ENCODE measurements at places on chromosomes 4 and X.

DNA sequence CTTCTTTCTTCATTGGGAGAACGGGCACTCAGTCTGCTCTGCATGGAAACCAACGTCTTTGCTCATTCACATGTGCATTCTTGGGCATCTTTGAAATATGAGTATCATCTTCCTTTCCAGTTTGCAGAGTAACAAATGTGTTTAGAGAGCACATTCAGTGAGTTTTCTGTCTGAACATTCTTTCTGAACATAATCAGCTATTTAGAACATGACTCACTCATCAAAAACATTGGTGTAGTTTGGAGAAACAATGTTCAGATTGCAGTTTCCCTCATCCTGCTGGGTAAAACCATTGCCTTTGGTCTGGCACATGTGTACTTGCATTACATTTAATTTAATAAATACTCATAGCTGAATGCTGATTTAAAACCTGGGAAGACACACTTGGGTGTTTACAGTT lies 81.5 kb upstream of the F9 start:
- no peak for DNase-seq

GRCh38 chr4:11183356-11183740 lies 245.3 kb downstream of the HS3ST1 start:
- no peak for DNase-seq

DNA sequence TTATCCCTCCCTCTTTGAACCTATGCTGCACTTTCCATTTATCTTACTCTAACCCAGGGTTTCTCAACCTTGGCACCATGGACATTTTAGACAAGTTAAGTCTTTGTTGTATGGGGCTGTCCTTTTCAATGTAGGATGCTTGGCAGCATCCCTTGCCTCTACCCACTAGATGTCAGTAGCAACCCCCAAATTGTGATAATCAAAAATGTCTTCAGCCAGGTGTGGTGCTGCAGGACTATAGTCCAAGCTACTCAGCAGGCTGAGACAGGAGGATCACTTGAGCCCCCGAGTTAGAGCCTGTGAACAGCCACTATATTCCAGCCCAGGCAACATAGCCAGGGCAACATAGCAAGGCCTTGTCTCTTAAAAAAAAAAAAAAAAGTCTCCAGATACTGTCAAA lies 7.0 kb downstream of the LRCH2 start:
- DNase-seq: no peak

- no peak for DNase-seq
Measured at GRCh38 chr4:174749091-174749490, 80.0 kb downstream of the GLRA3 start.

GRCh38 chr4:145012841-145013240 lies 85.2 kb downstream of the ANAPC10 start:
- no peak for DNase-seq

DNA sequence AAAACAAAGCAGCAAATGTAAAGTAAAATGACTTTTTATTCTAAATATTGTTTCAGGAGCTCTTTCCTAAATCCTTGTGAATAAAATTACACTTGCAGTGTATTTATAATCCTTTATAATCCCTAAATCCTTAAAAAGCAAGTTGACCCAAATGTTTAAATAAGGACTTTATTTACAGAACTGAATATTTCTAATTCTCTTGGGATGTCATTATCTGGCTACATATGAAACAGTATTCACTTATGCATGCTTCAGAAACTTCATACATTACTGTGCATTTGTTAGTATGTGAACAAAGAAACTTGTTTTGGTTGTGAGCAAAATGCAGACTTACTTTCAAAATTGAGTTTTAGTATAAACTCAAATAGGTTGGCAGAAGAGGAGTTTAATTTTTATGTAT lies 49.2 kb downstream of the PTTG2 start:
- no peak for DNase-seq

DNA sequence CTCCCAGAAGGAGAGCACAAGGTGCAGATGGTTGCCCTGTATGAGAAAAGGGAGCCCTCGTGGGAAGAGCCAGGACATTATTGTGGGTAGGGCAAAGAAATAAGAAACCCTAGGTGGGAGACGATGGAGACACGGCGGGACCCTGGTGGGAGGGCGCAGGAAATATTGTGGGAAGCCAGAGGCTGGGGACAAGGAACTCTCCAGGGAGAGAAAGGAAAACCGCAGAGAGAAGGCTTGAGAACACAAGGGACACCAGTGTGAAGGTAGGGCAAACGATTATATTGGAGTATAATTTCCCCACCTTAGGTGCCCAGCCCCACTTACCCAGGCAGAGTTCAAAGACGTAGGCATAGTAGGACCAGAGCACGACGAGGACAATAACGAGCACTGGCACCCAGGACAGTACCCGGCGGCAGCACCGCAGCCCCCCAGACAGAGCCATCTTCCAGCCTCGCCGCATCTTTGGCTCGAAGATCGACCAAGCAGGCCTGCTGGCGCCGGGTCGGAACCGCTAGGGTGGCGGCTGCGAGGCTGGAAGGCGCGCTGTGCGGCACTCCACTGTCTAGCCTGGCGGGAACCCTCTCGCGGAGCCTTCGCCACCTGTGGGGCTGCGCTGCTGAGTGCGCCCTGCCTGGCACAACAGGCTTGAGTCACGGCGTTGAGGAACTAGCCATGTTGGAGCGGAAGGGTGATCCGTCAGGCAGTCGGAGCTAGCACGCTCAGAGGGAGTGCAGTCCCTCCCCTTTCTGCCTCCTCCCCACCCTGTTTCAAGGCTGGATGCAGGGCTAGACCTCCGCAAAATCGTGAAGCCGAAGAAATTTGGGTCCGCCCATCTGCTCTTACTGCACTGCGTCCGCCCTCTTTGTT lies at the start of gene ZDHHC15:
Gene ZDHHC15, minus strand, starts transcription at position 473 of the 867 bp plus-strand sequence. Its CDS starts 13 bp downstream, at position 460.
- peak; percentile 18 for DNase-seq

DNA sequence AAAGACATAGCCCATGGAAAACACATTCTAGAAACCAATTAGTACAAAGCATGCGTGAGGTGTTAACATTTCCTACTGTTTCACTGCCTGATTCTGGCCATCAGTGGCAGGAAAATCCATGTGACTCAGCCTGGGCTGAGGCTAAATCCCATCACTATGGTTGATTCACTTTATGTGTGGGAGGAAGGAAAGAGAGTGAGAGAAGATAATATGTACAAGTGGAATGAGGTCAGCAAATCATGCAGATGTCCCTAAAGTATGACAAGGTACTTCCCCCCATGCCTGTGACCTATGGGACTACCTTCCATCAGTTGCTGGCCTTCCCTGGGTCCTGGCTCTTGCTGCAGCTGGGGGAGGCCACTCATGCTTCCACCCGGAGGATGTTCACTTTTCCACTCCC lies 64.2 kb upstream of the MAP3K15 start:
- no peak for DNase-seq

- no peak for DNase-seq
Measured at GRCh38 chr4:128658214-128658631, 151.3 kb upstream of the JADE1 start.

GRCh38 chr4:71732706-71733105 lies 51.2 kb downstream of the GC start:
- DNase-seq: no peak

GRCh38 chrX:43898406-43899035 lies 16.3 kb upstream of the MAOB start:
- no peak for DNase-seq

GRCh38 chr4:98181809-98182208 lies 38.5 kb upstream of the STPG2 start:
- DNase-seq: no peak

DNA sequence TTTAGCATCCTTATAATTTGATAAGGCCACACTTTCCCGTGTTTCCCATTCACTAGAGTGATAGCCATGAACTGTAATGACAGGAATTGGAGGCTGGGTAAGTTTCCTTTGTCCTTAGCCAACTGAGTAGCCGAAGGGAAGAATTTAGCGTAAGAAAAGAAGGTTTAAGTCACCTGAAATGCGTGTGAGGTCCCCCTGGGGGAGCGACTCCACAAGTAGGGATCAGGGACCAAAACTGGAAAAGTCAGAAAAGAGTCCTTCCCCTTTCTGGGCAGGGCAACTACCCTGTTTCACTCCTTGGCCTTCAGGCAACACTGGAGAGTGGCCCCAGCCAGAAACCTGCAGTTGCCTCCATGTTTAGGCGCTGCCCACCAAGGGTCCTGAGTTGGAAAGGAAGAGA lies 81.6 kb upstream of the MED14 start:
- no peak for DNase-seq

DNA sequence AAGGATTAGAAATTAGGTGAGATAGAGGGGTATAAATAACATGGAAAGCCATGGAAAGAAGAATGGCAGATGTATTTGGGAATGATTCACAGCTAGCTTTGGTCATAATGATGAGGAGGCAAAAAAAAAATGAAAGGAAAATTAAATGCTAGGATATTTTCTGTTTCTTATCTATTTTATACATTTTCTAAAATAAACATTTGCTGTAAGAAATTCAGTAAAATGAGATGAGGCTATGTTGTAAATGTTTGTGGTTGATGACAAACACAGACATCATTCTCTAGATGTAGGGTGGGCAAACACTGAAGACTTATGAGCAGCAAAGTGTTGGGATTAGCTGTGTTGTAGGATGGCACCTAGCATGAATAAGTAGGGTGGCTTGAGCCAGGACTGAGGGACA lies 407.1 kb downstream of the IL15 start:
- DNase-seq: no peak

DNA sequence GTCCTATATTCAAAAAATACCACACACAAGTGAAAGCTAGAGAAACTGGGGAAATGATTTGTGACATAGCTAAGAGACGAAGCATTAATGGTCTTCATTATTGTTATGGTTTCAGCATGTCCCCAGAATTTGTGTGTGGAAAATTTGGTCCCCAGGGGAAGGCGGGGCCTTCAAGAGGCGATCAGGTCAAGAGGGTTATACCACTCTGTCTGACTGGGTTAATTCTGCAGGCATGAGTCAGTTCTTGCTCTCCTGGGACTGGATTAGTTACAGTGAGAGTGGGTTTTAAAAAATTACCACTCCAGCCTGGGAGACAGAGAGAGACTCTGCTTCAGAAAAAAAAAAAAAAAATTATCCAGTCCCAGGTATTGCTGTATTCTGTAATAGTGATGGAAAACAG lies 2.1 kb upstream of the MTNR1A start:
- no peak for DNase-seq

GRCh38 chr4:76028350-76028765 lies 5.1 kb upstream of the CXCL10 start:
- no peak for DNase-seq

GRCh38 chr4:83247415-83248357 lies 36.9 kb downstream of the COQ2 start:
- no peak for DNase-seq

DNA sequence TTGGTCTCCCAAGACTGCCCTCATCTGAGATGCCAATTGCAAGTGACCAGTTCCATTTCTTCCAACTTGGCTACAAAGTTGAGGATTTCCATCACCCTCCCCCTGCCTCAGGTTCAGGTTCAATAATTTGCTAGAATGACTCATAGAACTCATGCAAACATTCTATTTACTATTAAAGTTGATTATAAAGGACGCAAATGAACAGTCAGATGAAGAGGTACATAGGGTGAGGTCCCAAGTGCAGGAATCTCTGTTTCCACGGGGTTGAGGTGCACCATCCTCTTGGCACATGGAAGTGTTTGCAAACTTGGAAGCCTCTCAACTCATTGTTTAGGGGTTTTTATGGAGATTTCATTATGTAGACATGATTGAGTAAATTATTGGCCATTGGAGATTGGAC lies 41.0 kb downstream of the FGFBP1 start:
- DNase-seq: no peak

- no peak for DNase-seq
Measured at GRCh38 chr4:78312989-78313753, 238.4 kb upstream of the ANXA3 start.

- no peak for DNase-seq
Measured at GRCh38 chr4:151144329-151145072, 45.1 kb downstream of the RPS3A start.

GRCh38 chrX:82127228-82128123 lies 925.6 kb downstream of the SH3BGRL start:
- DNase-seq: no peak

DNA sequence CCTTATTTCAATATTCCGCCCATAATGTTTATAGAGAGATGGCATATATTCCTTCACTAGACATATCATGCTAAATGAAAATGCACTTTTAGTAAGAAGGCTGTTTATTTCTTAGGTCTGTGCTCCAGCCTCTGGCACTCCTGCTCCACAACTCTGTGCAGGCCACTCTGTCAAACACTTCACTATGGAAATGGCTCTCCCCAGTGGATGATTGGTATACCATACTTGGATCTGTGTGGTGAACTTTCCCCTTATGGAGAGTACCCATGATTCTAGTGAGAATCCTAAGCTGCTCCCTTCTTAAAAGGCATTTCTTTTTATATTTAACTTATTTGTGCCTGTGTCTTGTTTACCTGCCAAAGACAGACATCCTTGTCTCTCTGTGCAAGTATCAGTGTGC lies 480.1 kb upstream of the GALNT7 start:
- no peak for DNase-seq

- DNase-seq: no peak
Measured at GRCh38 chr4:71878376-71878775, 94.5 kb upstream of the GC start.

DNA sequence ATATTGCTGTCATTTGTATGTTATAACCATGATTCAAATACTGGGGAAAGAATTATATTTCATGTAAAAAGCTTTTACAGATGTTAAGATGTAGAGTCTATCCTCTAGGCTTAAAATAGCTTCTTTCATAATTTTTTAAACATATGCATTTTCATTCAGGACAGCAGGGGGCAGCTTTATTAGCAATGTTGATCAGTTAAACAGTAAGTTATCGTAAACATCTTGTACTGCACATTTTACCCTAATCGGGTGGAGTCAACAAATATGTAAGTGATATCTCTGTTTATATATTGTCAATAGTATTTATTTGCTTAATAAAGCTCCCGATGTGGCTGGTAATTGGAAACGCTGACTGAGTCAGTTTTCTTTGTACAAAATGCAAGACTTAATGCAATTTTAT lies 142.5 kb upstream of the MED14 start:
- no peak for DNase-seq

- DNase-seq: no peak
Measured at GRCh38 chr4:90093526-90093925, 33.7 kb upstream of the CCSER1 start.

DNA sequence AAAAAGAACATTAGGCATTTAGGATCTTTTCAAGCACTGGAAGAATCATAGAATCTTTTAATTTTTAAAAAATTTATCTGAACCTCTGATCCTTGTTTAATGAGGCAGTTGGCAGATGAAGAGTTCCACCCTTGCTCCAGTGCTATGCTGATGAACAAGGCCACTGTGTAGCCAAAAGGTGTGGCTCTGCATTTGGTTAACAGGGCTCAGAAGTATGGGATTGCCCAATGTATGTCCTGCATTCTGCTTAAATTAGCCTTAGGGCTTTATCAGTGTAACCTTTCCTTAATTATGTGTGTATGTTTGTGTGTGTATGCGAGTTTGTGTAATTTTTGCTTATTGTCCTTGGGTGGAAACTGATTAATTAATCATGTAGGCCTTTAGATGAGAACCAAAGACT lies 43.3 kb upstream of the PPM1K start:
- DNase-seq: no peak

- no peak for DNase-seq
Measured at GRCh38 chr4:836003-836511, 10.1 kb upstream of the CPLX1 start.

- DNase-seq: no peak
Measured at GRCh38 chr4:177246641-177247584, 62.8 kb upstream of the NEIL3 start.

Measured in colonic mucosa (tissue), 4 donors.